ENCODE measurements at places on chromosomes 1 and 21. TPM values are rescaled to one million over a fixed set of nuclear protein-coding genes. Genes with fewer than 3 reads are reported as not detected.

SLAMF9 gene
- total RNA-seq: not detected

DNA sequence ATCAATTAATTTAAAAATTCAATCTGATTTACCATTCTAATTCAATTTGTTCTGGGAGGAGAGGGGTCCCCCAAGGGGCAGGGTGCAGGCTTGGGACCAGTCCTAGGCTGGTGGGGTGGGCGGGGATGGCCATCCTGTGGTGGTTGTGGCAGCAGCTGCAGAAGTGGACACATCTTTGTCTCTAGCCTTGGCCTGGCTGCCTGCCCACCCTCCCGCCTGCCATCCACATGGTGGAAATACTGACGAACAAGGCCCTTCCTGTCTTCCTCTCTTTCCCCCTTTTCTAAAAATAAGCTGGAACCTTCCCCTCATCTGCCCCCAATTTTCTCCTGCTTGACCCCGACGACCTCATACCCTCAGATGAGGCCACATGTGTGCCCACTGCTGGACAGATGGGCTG, 130.9 kb downstream of the FOXD2 start:
- peaks cover 6% of the 10 kb centered on the region for H3K27me3 ChIP-seq
- H3K4me3 ChIP-seq: no peak overlapping the region
- DNase-seq: no peak

DNA sequence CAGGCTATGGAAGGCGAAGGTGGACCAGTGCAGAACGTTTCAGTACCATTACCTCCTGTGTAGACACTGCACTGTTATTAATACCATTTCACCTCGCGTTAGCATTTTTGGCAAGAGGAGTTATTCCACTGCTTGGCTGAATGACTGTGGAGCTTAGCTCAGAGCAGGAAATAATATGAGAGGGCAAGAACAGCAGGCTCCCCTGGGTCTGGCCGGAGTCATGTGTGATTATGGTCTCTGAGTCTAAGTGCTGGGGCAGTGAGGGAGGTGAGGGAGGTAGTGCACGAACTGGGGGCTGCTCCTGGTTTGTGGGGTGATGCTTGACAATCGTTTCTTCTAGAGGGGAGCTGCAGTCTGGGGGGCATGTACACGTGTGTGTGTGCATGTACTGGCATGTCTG, 82.9 kb downstream of the MDM4 start:
- H3K4me3 ChIP-seq: no peak overlapping the region
- no peaks in the 10 kb centered on the region for H3K36me3 ChIP-seq
- H3K27me3 ChIP-seq: peaks cover 37% of the 10 kb centered on the region
- H3K4me1 ChIP-seq: peaks cover 4% of the 10 kb centered on the region
- DNase-seq: no peak
- no peak overlapping the region for H3K27ac ChIP-seq

DNA sequence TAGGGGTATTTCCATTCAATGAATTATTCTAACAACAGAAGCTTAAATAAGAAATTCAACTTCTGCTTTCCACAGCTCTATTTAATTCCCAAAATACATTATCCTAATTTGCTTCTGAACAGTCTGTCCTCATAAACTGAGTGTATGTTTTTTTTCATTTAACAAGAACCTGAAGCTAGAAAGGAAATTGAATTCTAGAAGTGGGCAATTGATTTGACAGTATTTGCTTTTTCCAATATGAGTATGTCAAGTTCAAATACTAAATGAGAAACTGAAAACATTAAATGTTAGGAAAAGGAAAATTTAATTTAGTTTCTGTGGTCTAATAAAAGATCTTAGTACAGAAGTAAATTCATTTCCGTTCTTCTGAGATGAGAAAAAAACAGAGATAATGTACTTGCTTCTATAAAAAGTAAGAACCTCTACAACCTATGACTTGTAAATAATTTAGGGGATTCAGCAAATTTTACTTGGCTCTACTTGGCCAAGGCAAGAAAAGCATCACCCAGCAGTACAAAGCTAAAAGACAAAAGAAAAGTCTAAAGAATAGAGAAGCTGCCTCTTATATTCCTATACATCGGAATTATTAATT, 31.1 kb downstream of the RAB3GAP2 start:
- H3K27me3 ChIP-seq: no peaks in the 10 kb centered on the region
- DNase-seq: no peak
- peaks cover 19% of the 10 kb centered on the region for H3K36me3 ChIP-seq
- peaks cover 14% of the 10 kb centered on the region for H3K4me1 ChIP-seq

DNA sequence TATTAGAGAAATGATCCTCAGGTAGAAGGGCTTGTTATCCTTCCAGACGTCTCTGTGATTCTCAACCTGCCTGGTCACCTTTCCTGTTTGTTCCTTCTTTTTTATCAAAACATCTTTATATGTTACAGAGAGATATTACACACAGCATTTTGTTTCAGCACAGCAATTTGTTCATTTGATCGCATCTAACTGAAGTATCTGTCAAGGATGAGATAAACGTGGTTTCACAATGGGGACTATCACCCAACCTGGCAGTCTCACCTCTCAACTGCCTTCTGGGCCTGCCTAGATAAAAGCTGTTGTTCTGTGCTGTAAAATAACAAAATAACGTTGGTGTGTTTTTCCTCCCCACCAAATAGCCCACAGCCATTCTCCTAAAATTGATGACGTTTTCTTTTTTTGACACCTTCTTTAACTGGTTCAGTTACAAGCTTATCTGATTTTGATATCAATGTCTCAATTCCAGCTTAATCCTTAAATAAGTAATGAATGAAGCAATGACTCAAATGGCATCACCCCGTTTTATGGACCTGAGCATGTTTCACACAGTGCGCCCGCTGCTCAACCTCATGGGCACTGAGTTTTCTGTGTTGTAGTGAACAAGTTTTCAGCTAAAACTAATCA, 367.9 kb upstream of the RUNX1 start:
- no peak overlapping the region for H3K27ac ChIP-seq
- no peaks in the 10 kb centered on the region for H3K36me3 ChIP-seq
- H3K4me3 ChIP-seq: no peak overlapping the region
- H3K27me3 ChIP-seq: peaks cover 13% of the 10 kb centered on the region
- no peaks in the 10 kb centered on the region for H3K4me1 ChIP-seq
